Stimulated activated CD4-positive, alpha-beta T cell treated with anti-CD3 and anti-CD28 coated beads, TNF-alpha, amount 100 ng/mL, for 1 hour (primary cell): ENCODE measurements at places on chromosomes 7 and 10.

DNA sequence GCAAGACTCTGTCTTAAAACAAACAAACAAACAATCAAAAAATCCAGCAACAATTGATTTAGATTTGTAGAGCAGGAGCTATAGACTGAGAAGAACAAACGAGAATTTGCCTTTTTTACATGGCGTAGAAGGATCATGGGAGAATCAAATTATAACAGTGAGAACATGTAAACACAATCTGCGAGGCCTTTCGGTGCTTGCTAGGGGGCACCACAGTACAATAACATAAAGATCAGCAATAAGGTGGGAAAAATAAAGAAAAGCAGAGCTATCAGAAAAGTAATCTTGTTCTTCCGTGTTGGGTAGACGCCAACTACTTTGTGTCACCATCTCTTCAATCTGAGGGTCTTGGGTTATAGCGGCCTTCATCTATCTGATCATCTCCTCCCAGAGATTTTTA lies 82.2 kb downstream of the NOD1 start:
- DNase-seq = no peak

GRCh38 chr10:102038410-102038809 lies 17.6 kb downstream of the ARMH3 start:
- DNase-seq = no peak

DNA sequence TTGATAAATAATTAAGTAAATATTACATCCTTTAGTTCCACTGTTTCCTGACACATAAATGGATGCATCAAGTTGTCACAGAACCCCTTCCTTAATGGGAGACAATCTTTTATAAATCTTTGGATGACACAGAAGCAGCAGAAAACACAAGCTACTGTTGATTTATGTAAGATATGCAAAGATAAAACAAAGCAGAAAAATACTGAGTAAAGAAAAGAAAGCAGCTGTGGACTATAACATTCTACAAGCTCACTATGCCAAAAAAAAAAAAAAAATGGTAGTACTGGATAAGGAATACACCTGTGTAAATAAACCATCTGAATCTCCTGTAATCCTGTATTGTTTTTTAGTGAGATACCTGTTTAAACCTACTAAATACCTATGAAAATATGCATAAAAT lies 92.0 kb upstream of the FAM180A start:
- DNase-seq = no peak

GRCh38 chr7:15936991-15937390 lies 250.5 kb upstream of the MEOX2 start:
- DNase-seq = no peak

GRCh38 chr10:110494532-110494931 lies 3.2 kb upstream of the DUSP5 start:
- no peak for DNase-seq
